ENCODE measurements at places on chromosomes 7 and 10.
A peak's percentile ranks its signal among the peaks of the same experiment; 100 is the strongest.

GRCh38 chr10:124735491-124736286, 8.5 kb downstream of the FAM53B start:
- peaks cover 92% of the 10 kb centered on the region for H3K4me1 ChIP-seq
- no peak for DNase-seq
- peak overlapping the region; percentile 98 for H3K27ac ChIP-seq
- peak overlapping the region; percentile 91 for H3K4me3 ChIP-seq
- no peaks in the 10 kb centered on the region for H3K27me3 ChIP-seq

GRCh38 chr10:89086801-89087521, 96.4 kb downstream of the FAS start:
- no peaks in the 10 kb centered on the region for H3K27me3 ChIP-seq
- DNase-seq: no peak
- no peaks in the 10 kb centered on the region for H3K4me1 ChIP-seq
- no peak overlapping the region for H3K4me3 ChIP-seq
- H3K36me3 ChIP-seq: no peaks in the 10 kb centered on the region

DNA sequence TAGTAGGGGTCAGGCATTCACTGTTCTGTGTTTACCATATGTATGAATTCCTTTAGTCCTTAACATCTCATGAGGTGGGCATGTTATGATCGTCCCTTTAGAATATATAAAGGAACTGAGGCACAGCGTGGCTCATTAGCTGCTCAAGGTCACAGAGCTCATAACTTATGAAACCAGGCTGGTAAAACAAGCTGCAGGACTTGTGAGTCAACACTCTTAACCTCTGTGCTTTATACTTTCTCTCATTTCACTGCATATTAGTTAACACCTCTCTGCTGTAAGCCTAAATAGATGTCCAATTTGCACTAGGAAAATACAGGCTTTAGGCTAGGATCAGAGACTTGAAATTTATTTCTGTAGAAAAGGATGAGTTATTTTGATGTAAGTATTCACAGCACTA, 180.3 kb upstream of the HDAC9 start:
- peaks cover 26% of the 10 kb centered on the region for H3K4me1 ChIP-seq
- H3K27ac ChIP-seq: no peak overlapping the region
- no peak overlapping the region for H3K4me3 ChIP-seq
- no peaks in the 10 kb centered on the region for H3K27me3 ChIP-seq

GRCh38 chr10:77577666-77578229, 59.9 kb downstream of the KCNMA1 start:
- no peak overlapping the region for H3K27ac ChIP-seq
- no peaks in the 10 kb centered on the region for H3K4me1 ChIP-seq
- no peaks in the 10 kb centered on the region for H3K27me3 ChIP-seq
- H3K4me3 ChIP-seq: no peak overlapping the region

DNA sequence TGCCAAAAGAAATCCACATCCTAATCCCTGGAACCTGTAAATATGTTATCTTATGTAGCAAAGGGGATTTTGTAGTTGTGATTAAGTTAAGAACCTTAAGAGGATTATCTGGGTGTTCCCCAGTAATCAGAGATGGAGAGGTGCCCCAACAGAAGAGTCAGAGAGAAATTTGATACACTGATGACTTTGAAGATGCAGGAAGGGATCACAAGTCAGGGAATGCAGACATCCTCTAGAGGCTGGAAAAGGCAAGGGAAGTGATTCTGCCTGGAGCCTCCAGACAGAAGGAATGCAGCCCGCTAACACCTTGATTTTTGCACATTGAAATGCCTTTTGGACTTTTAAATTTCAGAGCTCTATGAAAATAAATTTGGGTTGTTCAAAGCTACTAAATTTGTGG, 531.7 kb downstream of the DNAJB9 start:
- no peaks in the 10 kb centered on the region for H3K36me3 ChIP-seq
- DNase-seq: no peak
- H3K4me3 ChIP-seq: no peak overlapping the region
- no peaks in the 10 kb centered on the region for H3K4me1 ChIP-seq

- peaks cover 3% of the 10 kb centered on the region for H3K36me3 ChIP-seq
- H3K27me3 ChIP-seq: no peaks in the 10 kb centered on the region
- no peak for DNase-seq
- H3K4me3 ChIP-seq: no peak overlapping the region
Observed at GRCh38 chr10:6396652-6397051, 183.4 kb downstream of the PRKCQ start.

GRCh38 chr7:131591687-131592319, 35.4 kb upstream of the PODXL start:
- no peak overlapping the region for H3K27ac ChIP-seq
- H3K4me3 ChIP-seq: no peak overlapping the region
- no peaks in the 10 kb centered on the region for H3K4me1 ChIP-seq
- no peak for DNase-seq
- H3K36me3 ChIP-seq: peaks cover 3% of the 10 kb centered on the region
- peaks cover 23% of the 10 kb centered on the region for H3K27me3 ChIP-seq

- peaks cover 3% of the 10 kb centered on the region for H3K36me3 ChIP-seq
- H3K27ac ChIP-seq: no peak overlapping the region
- DNase-seq: no peak
- peaks cover 6% of the 10 kb centered on the region for H3K4me1 ChIP-seq
- H3K4me3 ChIP-seq: no peak overlapping the region
Observed at GRCh38 chr10:128220021-128220420, 93.8 kb upstream of the MKI67 start.

DNA sequence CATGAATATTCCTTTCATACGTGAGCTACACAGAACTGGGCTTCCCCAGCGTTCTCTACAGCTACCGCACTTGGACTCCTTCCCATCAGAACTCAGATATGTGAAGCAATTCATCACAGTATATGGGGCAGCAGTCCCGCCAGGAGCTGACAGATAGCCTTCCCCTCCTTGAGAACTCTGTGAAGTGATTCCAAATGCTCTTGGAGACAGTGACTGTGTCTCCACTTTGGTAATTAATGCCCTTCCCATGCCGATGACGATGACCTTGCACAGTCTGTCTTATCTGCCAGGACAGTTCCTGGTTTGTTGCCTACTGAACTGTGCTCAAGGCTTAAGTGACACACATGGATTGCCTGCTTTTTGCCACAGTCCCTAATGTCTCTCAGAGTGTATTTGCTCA, 75.0 kb upstream of the AFAP1L2 start:
- H3K27me3 ChIP-seq: no peaks in the 10 kb centered on the region
- H3K27ac ChIP-seq: peak overlapping the region; percentile 41
- peaks cover 7% of the 10 kb centered on the region for H3K4me1 ChIP-seq
- no peak overlapping the region for H3K4me3 ChIP-seq

GRCh38 chr10:105146436-105146835, 505.3 kb downstream of the SORCS3 start:
- no peaks in the 10 kb centered on the region for H3K4me1 ChIP-seq
- H3K36me3 ChIP-seq: no peaks in the 10 kb centered on the region
- no peak for DNase-seq
- H3K27me3 ChIP-seq: no peaks in the 10 kb centered on the region
- H3K4me3 ChIP-seq: no peak overlapping the region

DNA sequence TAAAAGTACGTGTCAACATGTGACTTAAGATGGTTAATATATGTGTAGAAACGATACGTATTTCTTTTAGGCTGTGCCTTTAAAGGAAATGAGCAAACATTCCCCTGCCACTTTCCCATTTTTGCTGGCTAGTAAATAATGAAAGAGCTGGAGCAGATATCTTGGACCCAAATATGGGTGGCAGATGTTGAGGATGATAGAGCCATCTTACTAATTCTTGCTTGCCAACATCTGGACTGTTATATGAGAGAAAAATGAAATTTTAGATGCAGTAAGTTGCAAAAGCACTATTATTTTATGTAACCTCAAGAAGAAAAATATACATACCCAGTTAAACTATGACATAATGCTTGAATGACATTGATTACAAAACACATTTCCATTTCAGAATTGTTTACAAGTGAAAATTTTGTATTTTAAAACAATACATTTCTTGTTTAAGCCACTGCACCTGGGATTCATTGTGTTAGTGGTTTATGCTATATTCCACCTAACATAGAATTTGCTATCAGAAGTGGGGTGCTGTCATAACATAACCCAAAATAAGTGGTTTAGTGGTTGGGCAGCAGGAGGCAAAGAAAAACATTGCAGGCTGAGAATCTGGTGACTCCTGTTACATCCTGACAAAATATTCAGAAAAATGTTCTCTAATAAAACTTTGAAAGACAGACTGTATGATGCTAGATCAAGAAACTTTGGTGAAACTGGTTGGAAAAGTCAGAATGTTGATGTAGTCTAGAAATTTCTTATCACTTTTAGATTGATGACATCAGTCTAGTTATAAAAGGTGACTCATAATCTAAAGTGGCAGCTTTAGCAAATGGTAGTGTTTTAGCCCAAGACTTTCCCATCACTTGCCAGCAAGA, 305.0 kb downstream of the PTEN start:
- no peak overlapping the region for H3K27ac ChIP-seq
- peaks cover 18% of the 10 kb centered on the region for H3K4me1 ChIP-seq
- no peak for DNase-seq
- H3K27me3 ChIP-seq: no peaks in the 10 kb centered on the region
- peaks cover 3% of the 10 kb centered on the region for H3K36me3 ChIP-seq

DNA sequence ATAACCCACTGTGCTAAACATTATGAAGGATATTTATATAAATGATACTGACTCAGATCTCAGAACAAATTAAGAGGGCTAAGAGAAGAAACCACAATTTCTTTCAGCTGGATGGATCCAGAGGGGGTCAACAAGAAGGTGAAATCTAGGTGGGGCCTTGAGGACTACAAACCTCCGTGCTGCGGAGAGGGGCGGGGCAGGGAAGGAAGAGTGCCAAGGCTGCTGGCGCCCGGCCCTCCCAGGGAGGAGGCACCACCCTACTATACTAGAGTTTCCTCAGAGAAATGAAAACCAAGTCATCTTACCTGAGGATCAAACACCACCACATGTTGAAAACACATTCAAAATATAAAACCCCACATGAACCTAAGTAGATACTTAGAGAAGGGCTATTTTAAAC, 29.3 kb upstream of the CRYGN start:
- H3K4me1 ChIP-seq: peaks cover 49% of the 10 kb centered on the region
- no peaks in the 10 kb centered on the region for H3K27me3 ChIP-seq
- peak overlapping the region; percentile 84 for H3K27ac ChIP-seq
- no peak overlapping the region for H3K4me3 ChIP-seq
- DNase-seq: no peak
- H3K36me3 ChIP-seq: peaks cover 65% of the 10 kb centered on the region

DNA sequence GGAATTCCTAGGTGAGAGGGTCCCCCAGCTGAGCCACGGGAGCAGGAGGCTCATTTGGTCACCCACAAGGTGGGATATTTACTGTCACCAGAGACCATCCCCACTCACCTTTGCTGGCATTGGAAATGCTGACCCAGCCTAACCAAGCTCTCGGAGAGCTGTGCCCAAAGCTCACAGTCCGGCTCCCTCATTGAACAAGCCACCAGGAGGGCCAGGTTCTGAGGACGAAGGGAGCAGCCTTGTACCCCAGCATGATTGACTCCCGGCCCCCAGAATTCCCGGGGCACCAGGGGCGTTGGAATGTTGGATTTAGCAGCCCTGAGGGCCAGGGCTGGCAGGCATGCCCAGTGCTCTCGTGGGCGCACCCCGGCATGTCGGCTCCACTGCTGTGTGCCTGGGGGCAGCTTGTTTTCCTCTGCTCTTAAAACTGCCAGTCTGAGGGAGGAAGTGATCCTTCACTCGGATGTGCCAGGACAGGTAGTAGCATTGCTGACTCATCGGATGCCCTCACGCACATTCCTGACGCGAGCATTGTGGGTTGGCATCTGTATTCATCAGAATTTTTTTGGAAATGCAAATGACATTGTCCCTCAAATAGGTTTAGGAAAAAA, 23.3 kb downstream of the CLIP2 start:
- no peak overlapping the region for H3K27ac ChIP-seq
- H3K36me3 ChIP-seq: no peaks in the 10 kb centered on the region
- H3K27me3 ChIP-seq: peaks cover 5% of the 10 kb centered on the region
- DNase-seq: no peak
